ENCODE measurements at places on chromosomes 5 and 9.

DNA sequence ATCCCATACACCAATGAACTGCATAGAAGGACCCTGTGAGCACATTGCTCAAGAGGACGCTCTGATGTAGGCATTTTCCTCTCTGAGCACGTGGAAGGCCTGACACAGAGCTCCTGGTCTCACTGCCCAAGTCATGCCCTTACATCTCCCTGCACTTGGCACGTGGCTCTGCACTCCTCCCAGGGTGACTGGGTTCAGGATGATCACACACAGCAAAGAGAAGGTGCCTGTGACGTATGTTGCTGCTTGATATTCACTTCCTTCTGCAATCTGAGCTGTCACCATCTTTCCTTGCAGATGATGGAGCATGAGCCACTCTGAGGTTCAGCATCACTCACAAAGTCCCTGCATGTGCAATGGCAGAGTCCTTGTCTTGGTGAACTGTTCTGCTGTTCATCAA lies 125.2 kb downstream of the FSTL4 start:
- DNase-seq, result no peak

- DNase-seq, result no peak
Observed at GRCh38 chr5:170501361-170501760, 2.5 kb upstream of the KCNIP1 start.

GRCh38 chr5:5278201-5278814 lies 138.2 kb downstream of the ADAMTS16 start:
- no peak for DNase-seq

GRCh38 chr5:78508186-78508765 lies 140.3 kb downstream of the LHFPL2 start:
- DNase-seq, result no peak

GRCh38 chr5:29143266-29143665 lies 2050.2 kb upstream of the CDH6 start:
- DNase-seq, result no peak

DNA sequence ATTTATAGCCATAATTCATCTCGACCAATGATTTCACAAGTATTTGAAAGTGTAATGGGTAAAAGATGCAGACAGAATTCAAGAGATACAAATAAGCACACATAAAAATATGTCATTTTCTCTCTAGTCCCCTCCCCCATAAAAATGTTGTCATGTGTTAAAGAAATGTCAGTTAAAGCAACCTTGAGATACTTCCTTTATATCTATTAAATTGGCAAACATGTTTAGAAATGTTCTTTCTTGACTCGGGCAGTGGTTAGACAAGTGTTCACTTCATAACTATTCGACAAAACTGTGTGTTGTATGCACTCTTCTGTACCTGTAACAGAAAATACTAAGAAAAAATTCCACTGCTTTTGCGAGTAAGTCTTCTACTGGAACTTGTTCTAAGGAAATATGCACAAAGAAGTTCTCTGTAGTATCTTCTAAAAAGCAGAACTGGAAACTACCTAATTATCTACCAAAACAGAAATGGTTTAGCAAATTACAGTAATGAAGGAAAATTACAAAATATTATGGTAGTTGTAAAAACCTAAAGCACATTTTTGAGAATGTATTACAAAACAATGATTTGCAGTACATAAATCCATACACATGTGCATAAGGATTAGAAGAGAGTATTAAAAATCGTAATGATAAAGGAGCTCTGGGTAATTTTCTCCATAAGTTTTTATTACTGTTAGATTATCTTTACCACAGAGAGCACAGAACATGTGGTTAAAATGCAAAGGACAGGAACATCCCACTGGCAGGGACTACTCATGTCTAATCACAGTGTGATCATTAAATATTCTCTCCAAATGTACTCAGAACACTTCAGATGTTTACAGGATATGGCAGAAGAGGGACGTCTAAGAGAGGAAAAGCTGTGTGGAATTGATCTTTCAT lies 35.9 kb downstream of the FBXW2 start:
- DNase-seq, result no peak

DNA sequence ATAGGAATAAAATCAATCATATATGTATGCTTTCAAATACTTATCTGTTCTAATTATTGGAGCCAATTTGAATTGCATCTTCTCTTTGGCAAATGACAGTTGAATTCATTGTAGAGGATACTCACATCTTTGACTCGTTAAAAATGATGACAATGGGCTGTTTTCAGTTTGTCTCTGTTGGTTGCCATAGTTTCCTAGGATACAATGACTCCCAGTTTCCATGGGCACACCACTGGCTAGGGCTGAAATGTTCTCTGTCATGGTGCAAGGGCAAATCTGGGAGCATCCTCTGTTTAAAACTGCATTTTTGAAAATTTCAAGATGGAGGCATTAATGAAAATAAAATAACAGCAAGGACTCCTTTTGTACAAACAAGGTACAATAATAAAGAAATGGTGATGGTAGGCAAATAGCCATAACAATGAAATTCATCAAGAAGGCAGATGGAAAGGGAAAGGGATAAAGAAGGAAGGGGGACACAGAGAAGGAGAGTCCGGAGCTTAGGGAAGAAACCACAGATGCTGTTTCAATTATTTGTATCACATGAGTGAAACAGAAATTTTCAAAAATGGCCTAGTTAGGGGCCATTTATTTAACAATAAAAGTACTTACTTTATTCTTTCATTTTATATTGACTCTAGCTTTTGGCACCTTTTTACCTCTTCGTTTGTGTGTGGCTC lies 378.8 kb upstream of the SEMA6A start:
- DNase-seq, result no peak

- no peak for DNase-seq
Observed at GRCh38 chr9:22682961-22683699, 236.5 kb downstream of the DMRTA1 start.

- no peak for DNase-seq
Observed at GRCh38 chr5:66118304-66118703, 25.8 kb upstream of the SREK1 start.

GRCh38 chr5:155522540-155522939 lies 509.0 kb downstream of the KIF4B start:
- DNase-seq, result no peak

DNA sequence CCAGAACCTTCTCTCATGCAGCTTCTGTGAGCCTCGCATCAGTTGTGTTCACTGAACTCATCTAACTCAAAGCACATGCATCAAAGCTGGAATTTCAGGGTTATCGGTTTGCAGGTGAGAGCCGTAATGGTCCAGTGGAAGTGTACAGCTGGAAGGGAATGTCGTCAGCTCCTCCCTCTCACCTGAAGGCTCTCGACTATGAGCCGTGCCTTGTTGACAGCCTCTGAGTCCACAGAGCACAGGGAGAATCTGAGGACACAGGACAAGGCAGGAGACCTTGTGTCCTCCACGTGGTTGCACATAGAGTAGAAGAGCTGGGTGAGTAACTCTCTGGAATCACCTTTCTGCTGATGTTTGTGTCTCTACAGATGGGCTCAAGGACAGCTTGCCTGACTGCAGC lies 38.8 kb downstream of the PROP1 start:
- DNase-seq, result no peak

DNA sequence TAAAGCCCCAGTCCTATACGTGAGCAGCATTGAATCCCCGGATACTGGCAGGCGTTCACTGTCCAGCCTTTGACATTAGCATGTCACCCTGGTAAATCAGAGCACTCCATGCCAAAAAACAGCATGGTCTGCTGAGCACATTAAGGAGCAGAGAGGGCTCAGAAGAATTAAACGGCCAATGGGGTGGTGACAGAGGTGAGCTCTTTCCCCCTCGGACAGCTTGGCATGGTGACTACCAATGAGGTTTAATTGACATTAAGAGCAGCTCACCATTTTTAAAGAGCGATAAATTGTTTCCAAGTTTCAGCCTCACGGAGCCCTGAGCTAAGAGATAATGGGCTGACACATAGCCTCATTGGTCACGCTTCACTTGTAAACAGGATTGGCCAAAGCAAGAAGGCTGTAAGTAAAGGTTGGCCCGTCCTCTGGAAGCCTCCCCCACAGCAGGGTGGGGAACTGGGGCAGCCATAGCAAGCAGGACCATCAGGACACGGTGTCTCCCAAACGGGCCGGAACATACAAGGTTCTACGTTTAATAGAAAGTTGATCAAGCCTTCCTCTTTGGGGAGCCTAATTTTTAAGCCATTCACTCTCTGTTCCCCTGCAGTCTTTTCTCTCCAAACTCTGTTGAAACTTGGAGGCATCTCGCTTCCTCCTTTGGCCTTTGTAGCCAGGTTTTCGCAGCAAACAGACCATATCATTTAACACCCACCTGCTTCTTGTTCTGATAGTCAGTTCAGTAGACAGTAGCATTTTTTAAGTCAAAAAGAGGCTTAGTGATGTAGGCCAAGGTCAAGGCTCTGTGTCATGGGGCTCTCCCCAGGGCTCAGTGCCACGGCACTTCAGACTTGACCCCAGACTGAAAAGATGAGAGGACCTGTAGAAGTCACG lies 25.9 kb downstream of the QRFP start:
- no peak for DNase-seq

GRCh38 chr9:81717061-81717746 lies 27.9 kb upstream of the TLE1 start:
- DNase-seq, result no peak

DNA sequence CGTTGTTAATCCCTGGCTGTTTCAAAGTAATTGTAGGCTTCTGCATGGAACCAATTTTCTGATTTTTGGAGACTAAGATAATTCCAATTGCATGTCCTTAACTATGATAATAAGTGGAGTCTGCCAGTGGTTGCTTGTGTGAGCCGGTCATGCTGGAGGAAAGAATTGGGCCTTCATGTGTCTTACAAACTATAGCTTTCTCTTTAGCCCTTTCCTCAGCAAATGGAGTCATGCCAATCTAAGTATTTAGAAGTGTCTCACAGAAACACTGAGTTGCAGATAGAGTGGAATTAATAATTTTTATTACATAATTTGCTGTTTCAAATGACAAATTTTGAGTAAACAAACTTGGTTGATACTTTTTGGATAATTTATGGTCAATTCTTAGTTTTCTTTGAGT lies 200.4 kb downstream of the FBXL7 start:
- no peak for DNase-seq

DNA sequence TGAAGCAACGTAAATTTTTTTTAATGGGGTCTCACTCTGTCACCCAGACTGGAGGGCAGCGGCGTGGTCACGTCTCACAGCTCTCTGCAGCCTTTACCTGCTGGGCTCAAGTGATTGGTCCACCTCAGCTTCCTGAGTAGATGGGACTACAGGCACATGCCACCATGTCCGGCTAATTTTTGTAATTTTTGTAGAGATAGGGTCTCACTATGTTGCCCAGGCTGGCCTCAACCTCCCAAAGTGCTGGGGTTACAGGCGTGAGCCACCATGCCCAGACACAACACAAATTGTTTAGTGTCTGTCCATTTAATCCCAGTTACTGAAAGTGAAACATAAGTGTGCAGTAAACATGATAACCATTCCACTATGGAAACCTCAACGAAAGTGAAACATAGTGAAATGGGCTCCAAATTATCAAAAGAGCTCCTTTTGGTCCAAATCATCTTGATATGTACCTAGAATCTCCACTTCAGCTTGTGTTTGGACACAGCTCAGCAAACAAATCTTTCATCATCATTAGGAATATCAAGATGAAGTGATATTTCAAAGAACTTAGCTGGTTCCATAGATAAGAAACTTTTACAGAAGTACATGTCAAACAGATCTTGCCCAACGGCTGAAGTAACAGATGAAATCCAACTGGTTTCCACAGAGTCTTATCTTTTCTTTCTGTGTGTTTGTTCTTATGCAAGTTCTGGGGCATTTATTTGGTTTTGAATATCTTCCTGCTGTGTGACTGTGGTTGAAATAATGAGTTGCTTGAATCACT lies 41.2 kb upstream of the PLPP1 start:
- DNase-seq, result no peak

GRCh38 chr5:96562614-96563013 lies 99.6 kb upstream of the CAST start:
- no peak for DNase-seq

DNA sequence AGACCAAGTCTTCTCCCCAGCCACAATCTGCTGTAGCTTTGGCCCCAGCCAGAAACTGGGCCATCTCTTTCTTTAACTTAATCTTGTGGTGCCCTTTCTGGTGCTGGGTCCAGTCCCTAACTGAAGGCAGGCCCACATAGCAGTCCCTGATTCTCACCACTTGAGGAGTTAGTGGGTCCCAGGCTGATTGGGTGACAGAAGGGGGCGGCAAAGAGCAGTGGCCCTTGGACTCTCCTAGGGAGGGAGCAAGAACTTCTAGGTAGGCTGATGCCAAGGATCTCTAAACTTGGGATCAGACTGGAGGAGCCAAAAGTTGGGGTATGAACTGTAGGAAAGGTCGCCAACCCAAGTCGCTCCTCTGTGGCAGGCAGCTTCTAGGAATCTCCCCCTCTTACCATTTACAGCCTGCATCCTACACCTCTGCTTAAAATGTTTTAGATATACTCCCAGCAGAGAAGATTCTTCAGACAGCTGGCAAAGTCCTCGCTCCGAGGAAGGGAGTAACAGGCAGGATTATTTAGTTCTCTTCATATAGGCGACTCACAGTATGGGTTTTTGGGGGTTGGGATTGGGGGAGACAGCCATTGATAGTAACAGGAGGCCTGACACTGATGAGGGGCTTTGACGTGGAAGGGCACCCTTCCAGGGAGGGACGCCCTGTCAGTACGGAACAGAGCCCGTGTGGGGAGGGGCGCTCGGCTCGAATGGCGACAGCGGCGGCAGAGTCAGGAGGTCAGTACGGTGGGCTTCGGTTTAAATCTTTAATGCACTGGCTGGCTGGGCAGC lies 2.0 kb upstream of the CCL27 start:
- DNase-seq, result no peak

GRCh38 chr5:132023258-132024116 lies 12.0 kb upstream of the ACSL6 start:
- DNase-seq, result no peak

DNA sequence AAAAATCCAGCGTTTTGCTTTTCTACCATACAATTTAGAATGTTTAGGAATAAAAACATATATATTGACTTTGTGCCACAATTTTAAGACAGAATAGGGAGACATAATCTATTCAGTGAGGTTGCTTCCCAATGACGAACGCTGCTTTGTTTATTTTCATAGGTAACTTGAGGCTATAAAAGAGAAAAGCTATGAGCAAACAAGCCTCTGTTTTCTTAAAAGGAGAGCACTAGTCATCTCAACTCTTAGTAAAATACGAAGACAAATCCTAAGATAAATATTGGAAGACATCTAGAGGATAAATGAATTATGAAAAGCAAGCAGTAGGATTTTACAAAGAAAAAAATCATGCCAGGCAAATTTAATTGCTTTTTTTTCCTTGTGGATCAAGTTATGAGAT lies 363.6 kb downstream of the ANXA1 start:
- no peak for DNase-seq

DNA sequence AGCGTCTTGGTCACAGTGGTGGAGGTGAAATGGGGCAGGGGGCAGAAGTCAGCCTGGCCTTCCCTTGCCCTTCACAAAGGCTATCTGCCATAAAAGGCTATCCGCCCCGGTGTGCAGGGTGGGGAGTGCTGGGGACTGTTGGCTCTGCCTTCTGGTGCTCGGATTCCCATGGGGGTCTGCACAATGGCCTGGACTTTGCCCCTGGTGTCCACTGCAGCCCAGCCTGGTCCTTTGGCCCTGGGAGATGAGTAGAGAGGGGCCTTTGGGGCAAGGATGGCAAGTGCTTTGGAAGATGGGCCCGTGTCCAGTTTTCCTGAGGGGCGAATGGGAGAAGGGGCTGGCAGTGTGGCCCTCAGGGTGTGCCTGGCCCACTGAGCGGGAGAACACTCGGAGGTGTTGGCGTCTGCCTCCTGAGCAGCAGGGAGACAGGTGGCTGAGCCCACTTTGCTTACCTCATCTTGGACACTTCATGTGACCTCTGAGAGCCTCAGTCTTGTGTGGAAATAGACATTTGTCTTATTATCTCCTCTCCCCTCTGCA lies 69.9 kb downstream of the HSPA4 start:
- DNase-seq, result no peak

- no peak for DNase-seq
Observed at GRCh38 chr5:122362361-122362760, 50.3 kb downstream of the SNCAIP start.

GRCh38 chr5:72046106-72046505 lies 61.2 kb upstream of the MAP1B start:
- DNase-seq, result no peak

Measured in stimulated activated CD8-positive, alpha-beta memory T cell treated with anti-CD3 and anti-CD28 coated beads, Interleukin-15, amount 100 ng/mL, for 4 hours (primary cell).